ENCODE measurements at places on chromosomes 3 and 15. TPM values are rescaled to one million over a fixed set of nuclear protein-coding genes. Genes with fewer than 3 reads are reported as not detected.

The GNB4 gene
- polyA plus RNA-seq: 17.3 TPM

The SLC6A1 gene
- polyA plus RNA-seq: 3.3 TPM

The MASP1 gene
- polyA plus RNA-seq: 2.2 TPM

The ATR gene
- polyA plus RNA-seq: 9.5 TPM

The ALDH1L1 gene
- 8.3 TPM for polyA plus RNA-seq

The SERPINI2 gene
- not detected for polyA plus RNA-seq

The PRKCD gene
- polyA plus RNA-seq: 9.6 TPM

The PLCH1 gene
- polyA plus RNA-seq: 0.04 TPM

The CEP152 gene
- polyA plus RNA-seq: 1.8 TPM

The PARP15 gene
- 2.0 TPM for polyA plus RNA-seq

The SPATA12 gene
- 0.12 TPM for polyA plus RNA-seq

The MEX3B gene
- 5.2 TPM for polyA plus RNA-seq

The FOXL2 gene
- polyA plus RNA-seq: 61.2 TPM

The GP5 gene
- polyA plus RNA-seq: 0.46 TPM

The PTH1R gene
- 9.4 TPM for polyA plus RNA-seq

The DLL4 gene
- polyA plus RNA-seq: 4.1 TPM

The NLGN1 gene
- 2.1 TPM for polyA plus RNA-seq

The COL7A1 gene
- polyA plus RNA-seq: 1.1 TPM

The HTR3D gene
- polyA plus RNA-seq: not detected

The TIMP4 gene
- 5.8 TPM for polyA plus RNA-seq

The SRGAP3 gene
- 2.1 TPM for polyA plus RNA-seq

The IL5RA gene
- polyA plus RNA-seq: 0.63 TPM

The REC114 gene
- polyA plus RNA-seq: not detected

The GOLGA6L10 gene
- polyA plus RNA-seq: 2.1 TPM

The SLC27A2 gene
- polyA plus RNA-seq: 0.82 TPM

The LRRIQ4 gene
- 0.17 TPM for polyA plus RNA-seq

The MOBP gene
- polyA plus RNA-seq: 0.68 TPM

The TMEM108 gene
- 0.61 TPM for polyA plus RNA-seq

The IL12A gene
- 0.33 TPM for polyA plus RNA-seq

The SLC22A13 gene
- not detected for polyA plus RNA-seq

The TERC gene
- not detected for polyA plus RNA-seq

The DUOXA2 gene
- not detected for polyA plus RNA-seq

The TRAT1 gene
- not detected for polyA plus RNA-seq

The ALDH1A2 gene
- polyA plus RNA-seq: 15.5 TPM

The LRRC34 gene
- polyA plus RNA-seq: 1.7 TPM

The NRROS gene
- 3.2 TPM for polyA plus RNA-seq

The USF3 gene
- polyA plus RNA-seq: 4.8 TPM

The TM6SF1 gene
- polyA plus RNA-seq: 4.9 TPM

The SKOR1 gene
- polyA plus RNA-seq: 0.67 TPM
